ENCODE measurements at places on chromosomes 7 and 10. TPM values are rescaled to one million over a fixed set of nuclear protein-coding genes. Genes with fewer than 3 reads are reported as not detected.

DNA sequence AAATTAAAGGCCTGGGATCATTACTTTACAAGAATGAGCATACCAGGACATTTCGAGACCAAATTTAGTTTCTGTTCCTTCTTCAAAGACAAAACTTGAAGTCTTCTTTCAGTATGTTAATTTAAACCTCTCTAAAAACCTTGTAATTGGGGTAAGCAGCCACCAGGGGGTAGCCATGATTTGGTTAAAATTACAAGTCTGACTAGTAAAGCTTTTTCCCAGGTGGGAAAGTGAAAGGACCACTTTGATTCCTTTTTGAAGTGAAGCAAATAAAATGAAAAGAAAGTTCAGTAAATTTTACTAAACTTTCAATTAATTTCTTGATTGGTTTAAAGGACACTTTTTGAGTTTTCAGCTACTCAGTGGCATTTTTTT lies 294.3 kb downstream of the BBS9 start:
- DNase-seq, result no peak

Gene LEP
- total RNA-seq, result not detected

Gene PIP
- total RNA-seq, result not detected

Gene ITPRIP
- total RNA-seq, result 85.1 TPM

Gene AS3MT
- total RNA-seq, result 0.58 TPM

DNA sequence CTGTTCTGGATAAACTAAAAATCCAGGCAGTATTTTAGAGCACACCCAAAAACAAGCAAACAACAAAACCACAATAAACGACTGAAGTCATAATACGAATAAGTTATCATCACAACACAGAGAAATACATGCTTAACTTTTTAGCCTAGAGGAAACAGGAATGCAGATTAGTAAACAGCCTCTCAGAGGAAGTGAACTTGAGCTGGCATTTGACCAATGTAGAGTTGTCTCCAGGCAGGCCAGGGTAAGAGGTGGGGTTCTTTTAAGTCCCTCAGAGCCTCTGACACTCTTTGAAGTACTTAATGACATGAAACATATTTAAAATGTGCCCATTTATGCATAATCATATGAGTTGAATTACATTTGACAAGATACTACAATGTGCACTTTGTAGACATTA lies 43.3 kb upstream of the PLXDC2 start:
- DNase-seq, result no peak

Gene PDAP1
- 109 TPM for total RNA-seq

- DNase-seq, result no peak
Observed at GRCh38 chr10:68238371-68238770, 6.5 kb upstream of the ATOH7 start.

- DNase-seq, result no peak
Observed at GRCh38 chr10:35300063-35300699, 36.1 kb upstream of the CCNY start.

Gene TRIM74
- total RNA-seq, result not detected

Gene NPC1L1
- not detected for total RNA-seq

DNA sequence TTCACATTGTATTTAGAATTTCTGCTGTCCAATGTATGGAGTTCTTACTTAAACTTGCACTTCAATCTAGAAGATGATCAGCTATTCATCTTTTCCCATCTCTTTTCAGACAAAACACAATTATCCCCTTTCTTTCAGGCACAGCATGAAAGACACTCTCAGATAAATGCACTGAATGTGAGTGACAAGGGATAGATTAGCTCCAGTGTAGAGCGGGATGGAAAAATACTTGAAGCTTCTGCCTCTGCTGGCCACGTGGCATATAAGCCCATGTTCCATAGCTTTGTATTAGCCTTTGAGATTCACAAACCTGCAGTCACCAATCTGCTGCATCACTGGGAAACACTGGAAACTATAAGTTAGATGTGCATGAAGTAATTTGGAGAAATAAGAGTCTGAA lies 162.2 kb upstream of the FAM3C start:
- no peak for DNase-seq

DNA sequence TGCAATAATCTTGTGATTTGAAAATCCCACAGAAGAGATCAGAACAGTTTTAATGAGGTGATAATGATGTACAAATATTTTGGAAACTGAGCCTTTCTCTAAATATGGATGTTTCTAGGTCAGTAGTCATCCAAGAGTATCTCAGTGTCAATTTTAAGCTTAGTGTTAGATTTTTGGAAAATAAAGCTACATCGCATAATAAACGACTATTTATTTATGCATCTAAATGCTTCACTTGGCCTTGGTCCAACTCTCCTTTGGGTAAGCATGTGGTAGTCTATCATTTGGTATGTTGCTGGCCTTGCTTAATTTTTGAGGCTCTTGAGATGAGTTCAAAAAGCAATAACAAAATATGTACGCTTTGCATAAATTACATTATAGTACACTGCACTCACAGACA lies 5.4 kb upstream of the PPP1R9A start:
- DNase-seq, result no peak

Gene LDB3
- total RNA-seq, result not detected

GRCh38 chr10:13790196-13790595 lies 203.4 kb downstream of the PRPF18 start:
- DNase-seq, result no peak
